CD4-positive, alpha-beta T cell treated with Interleukin-15 for 1 hour (primary cell): ENCODE measurements at places on chromosomes 4 and X.

DNA sequence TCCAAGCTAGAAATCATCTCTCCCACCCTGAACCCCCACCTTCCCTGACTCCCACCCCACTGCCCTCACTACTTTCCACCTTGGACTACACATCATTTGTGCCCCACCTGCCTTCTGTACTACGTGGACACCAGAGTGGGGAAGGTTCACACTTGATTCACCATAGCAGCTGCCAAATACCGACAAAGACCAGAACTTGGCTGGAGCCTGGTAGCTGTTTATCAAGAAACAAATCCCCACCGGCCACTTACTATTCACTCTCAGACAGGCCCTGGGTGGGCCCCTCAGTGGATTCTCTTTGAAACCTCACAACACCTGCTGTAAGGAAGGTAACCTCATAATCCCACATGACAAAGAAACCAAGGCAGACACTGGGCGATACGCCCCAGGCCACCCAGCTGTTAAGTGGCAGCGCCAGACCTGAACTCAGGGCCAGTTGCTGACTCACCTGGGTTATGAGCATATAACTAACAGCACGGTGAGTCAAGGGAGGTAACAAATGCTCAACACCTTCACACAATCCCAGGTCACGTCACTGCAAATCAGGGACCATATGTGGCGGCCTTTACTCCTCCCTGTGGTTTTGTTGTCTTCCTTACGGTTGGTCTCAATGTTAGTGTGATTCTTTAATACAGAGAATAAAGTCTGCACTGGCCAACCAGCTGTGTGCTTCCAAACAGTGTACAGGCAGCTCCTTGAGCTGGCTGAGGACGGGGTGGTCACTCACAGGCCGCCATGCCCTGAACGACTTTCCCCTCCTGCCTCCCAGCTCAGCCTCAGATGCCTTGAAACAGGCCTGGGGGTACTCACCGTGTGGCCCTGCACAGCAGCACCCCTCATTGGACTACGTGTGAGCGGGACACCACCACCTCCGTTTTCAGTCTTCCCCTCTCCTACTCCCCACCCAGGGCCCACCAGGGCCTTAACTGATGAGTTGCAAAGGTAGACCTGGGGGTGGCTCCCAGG lies 7.5 kb downstream of the WDR1 start:
- DNase-seq, result no peak

DNA sequence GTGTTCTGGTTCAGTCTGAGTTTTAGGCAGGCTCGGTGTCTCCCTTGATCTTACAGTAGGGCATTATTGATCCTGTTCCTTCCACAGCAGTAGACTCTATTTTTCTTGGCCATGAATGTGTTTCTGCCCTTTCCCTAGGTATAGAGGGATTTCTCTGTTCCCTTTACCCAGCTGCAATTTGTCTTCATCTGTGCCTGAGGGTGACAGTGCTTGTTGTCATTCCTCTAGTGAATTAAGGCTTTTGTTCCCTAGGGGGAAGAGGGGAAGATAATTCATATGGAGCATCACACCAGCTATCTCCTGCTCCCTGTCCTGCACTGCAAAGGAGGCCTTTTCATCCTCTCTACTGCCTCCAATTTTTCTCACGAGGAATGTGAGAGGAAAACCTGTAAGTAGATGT lies 39.7 kb upstream of the CXorf51A start:
- no peak for DNase-seq

- no peak for DNase-seq
These were observed 44.1 kb downstream of the NAA11 start for GRCh38 chr4:79281566-79282359.

- no peak for DNase-seq
These were observed 167.5 kb downstream of the CDS1 start for GRCh38 chr4:84750260-84750959.

DNA sequence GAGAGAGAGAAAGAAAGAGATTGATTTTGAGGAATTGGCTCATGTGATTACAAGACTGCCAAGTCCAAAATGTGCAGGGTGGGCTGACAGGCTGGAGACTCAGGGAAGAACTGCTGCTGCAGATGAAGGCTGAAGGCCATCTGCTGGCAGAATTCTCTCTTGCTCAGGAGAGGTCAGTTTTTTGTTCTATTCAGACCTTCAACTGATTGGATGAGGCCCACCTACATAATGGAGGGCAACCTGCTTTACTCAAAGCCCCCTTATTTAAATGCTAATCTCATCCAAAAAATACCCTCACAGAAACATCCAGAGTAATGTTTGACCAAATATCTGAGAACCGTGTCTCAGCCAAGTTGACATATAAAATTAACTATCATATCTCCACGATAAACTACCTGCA lies 38.2 kb upstream of the MAMLD1 start:
- no peak for DNase-seq

DNA sequence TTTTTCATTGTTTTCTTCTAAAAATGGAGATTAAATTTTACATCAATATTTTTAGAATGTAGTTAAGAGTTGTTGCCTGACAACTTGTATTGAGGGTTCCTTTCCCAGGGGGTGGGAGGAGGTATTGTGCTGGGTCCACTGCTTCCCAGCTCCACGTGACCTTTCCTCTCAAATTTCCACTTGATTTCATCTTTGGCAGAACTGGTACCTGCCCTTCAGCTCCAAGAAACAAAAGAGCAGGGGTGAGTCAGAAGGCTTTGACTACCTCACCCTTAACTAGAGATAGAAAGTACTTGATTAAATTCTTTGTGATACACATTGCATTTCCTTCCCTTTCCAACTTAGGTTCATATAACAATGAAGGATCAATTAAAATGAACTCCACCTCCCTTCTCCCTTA lies 19.7 kb downstream of the TRIM2 start:
- no peak for DNase-seq
